ENCODE measurements at places on chromosomes 11 and 22.

GRCh38 chr22:22463855-22464540, 44.5 kb downstream of the ZNF280B start:
- DNase-seq = no peak

DNA sequence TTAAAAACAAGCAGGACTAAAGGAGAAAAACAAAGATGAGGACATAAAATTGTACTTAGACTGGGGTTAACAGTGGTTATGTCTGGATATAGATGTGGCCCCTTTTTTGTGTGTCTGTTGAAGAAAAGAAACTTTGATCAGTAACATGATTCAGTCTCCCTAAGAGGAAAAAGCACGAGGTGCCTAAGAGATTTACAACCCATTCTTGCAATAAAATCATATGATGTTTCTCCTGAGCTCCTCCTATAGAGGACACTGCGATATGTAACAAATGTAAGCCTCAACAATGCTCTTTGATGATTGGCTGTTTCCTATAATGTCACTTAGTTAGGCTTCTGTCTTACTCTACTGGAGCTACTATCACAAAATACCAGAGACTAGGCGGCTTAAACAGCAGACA, 77.9 kb downstream of the FBXO7 start:
- DNase-seq = no peak

- no peak for DNase-seq
Measured at GRCh38 chr11:134529212-134530096, 117.4 kb upstream of the B3GAT1 start.

- DNase-seq = peak; percentile 80
Measured at GRCh38 chr11:69670158-69670845, 4.9 kb downstream of the LTO1 start.

- DNase-seq = no peak
Measured at GRCh38 chr22:20173772-20174171, 22.9 kb upstream of the CCDC188 start.

- no peak for DNase-seq
Measured at GRCh38 chr11:3208272-3208671, 10.3 kb downstream of the MRGPRG start.

DNA sequence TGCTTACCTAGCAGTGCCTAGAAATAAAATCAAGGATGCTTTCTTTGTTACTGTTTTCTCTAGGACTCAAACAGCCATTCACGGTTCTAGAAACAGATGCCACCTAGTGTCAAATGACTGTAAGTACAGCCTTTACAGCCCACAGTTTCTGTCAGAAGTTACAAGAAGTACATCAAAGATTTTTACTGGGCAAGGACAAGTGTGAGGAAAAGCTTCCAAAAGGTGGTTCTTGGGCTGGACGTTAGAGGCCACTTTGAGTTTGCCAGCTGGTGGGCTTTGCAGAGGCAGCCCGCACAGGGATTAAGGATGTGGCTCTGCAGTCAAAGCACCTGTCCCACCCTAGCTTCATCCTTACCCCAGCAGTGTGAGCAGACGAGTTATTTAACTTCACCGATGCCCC, 6.9 kb downstream of the KMT5B start:
- DNase-seq = no peak

- no peak for DNase-seq
Measured at GRCh38 chr11:61830237-61831105, 2.4 kb downstream of the FADS2 start.

DNA sequence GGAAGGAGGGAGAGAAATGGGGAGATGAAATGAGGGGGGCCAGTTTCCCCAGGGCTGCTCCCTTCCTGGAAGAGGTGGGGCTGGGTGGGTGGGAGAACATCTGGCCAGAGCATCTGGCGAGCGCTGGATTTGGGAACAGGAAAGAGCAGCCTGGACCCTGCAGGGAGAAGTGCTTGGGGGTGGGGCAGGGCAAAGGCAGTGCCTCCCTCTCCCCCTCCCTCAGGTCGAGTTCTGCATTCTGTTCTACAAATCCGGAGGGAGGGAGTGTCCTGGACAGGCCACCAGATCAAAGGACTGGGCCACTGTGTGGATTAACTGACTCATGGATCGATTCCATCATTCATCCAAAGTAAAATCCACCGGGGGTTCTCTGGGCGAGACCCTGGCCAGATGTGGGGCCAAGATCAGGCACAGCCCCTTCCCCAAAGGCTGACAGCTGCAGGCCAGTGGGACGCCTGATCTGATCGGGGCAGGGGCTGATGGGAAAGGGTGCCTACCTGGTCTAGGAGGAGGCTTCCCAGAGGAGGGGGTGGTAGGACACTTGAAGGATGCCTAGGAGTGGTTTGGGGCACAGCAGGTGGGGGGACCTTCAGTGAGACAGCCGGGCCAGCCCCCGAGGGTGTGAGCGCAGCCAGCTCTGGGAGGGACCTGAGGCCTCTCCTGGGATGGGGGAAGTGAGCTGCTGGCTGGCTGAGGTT, 57.5 kb downstream of the CACNA1I start:
- no peak for DNase-seq

DNA sequence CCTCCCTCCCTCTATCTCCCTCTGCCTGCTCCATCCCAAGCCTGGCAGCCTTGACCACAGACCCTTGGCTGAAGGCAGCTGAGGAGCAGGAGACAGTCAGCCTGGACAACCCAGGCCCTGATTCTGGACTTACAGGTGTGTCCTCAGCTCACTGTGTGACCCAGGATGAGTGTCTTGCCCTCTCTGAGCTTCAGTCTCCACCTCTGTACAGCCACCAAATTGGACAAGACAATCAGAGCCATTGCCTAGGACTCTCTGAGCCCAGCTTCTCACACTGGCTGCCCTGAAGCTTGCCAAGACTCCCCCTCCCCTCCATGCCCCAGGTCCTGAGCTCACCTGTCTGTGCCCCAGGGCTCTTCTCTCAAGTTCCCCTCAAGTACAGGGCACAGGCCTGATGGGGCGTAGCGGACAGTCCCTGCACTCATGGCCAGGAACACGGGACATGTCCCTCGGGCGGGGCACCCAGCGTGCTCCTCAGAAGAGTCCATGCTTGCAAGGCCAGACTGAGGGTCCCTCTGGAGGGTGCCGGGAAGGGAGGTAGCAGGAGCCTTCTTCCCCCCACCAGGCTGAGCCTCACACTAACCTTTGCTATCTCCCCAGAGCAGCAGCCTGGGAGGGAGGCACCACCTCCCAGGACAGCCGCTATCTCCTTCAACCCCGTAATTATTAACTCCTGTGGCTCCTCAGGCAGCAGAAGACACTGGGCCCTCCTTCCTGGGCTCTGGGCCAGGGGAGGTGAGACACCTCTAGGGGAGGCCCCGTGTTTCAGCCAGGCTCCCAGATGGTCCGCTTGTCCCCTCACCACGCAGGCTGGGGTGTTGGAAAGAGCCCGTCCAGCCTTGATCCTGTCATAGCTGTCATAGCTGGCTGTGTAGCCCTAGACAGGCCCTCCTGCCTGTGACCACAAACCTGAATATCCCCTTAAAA, 2.6 kb upstream of the RAB3IL1 start:
- no peak for DNase-seq

DNA sequence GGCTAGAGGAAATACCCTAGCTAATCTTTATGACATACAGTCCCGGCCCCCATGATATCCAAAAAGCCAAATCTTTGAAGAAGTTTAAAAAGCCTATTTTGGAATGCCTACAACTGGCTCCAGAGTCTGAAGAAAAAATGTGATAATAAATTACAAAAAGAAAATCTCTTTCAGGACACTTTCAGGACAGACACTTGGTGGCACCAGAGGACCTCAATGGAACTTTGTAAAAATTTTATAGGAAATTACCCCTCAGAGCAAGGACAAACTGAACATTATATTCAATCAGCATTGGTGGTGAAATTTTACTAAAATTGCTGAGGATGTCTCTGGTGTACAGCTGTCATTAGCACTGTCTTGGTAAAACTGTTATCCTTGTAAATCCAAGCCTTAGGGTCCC, 81.0 kb downstream of the CCDC73 start:
- no peak for DNase-seq

GRCh38 chr22:38026130-38027111, 30.8 kb upstream of the PICK1 start:
- DNase-seq = no peak

DNA sequence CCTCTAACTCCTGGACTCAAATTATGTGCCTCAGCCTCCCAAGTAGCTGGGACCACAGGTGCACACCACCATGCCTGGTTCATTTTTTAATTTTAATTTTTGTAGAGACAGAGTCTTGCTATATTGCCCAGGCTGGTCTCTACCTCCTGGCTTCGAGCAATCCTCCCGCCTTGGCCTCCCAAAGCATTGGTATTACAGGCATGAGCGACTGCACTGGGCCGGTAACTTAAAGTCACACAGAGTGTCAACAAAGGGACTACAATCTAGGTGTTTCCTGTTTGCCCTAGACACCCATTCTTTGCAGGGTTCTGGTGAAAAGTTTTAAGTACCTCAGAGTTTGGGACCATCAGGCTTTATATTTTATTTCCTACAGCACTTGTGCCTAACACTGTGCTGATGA, 8.4 kb downstream of the UVRAG start:
- no peak for DNase-seq

GRCh38 chr11:119797123-119797611, 68.2 kb upstream of the NECTIN1 start:
- no peak for DNase-seq

DNA sequence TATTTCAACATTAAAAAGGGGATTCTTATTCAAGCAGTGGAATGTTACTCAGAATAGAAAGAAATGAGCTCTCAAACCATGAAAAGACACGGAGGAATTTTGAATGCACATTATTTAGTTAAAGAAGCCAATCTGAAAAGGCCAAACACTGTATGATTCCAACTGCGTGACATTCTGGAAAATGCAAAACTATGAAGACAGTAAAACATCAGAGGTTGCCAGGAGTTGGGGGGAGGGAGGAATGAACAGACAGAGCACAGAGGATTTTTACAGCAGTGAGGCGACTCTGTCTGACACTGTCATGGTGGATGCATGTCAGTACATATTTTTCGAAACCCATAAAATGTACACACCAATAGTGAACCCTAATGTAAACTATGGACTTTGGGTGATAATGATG, 22.9 kb upstream of the THY1 start:
- no peak for DNase-seq

- DNase-seq = no peak
Measured at GRCh38 chr22:49310354-49310753, 517.3 kb downstream of the BRD1 start.

- DNase-seq = no peak
Measured at GRCh38 chr11:8711895-8712442, 29.4 kb downstream of the RPL27A start.

GRCh38 chr11:87154246-87154645, 116.5 kb downstream of the TMEM135 start:
- no peak for DNase-seq

DNA sequence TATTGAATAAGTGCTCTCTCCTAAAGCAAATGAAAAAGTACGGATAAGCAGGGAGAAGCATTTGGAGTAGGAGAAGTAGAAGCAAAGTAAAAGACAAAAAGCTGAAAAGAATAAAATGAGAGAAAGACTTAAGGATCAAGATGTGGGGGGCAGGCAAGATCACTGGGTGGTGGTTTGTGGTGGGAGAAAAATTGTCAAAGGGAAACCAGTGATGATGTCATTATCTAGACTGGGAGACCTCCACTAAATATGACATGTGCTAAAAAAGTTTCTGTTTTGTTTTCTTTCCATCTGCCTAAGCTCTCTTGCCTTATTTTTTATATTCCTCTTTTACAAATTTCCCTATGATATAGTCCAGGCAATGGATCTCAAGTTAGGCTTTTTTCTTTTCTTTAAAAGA, 14.8 kb upstream of the MAML2 start:
- DNase-seq = no peak

All from breast epithelium (tissue), 4 donors.